Activated gamma-delta T cell treated with anti-CD3 and anti-CD28 coated beads, Interleukin-2, amount 50 U/mL, for 16 hours (primary cell): ENCODE measurements at places on chromosomes 1 and 21.

GRCh38 chr1:22217811-22218460, 75.0 kb upstream of the WNT4 start:
- no peak for DNase-seq

DNA sequence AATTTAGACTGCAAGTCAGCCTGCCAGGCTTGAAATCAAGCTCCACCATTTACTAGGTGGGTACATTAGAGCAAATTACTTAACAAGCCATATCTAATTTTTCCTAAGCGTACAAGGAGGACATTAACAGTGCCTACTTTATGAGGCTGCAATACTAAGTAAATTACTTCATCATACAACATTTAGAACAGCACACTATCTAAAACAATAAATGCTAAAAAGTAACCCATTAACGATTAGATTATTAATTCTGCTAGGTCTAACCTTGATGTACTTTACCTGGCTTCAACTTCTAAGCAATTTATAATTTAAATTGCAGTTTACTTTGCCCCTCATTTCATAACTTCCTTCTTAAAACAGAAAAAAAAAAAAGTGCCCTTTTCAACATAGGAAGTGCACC, 1155.6 kb upstream of the NCAM2 start:
- no peak for DNase-seq

GRCh38 chr1:3030663-3031381, 9.6 kb downstream of the ACTRT2 start:
- DNase-seq, result no peak

- DNase-seq, result no peak
Observed at GRCh38 chr21:32423320-32424190, 11.0 kb downstream of the EVA1C start.

- no peak for DNase-seq
Observed at GRCh38 chr1:90989990-90990389, 31.8 kb downstream of the ZNF644 start.

GRCh38 chr1:218959784-218960183, 213.9 kb upstream of the LYPLAL1 start:
- no peak for DNase-seq

- DNase-seq, result no peak
Observed at GRCh38 chr1:172054172-172054571, 212.9 kb downstream of the DNM3 start.

- DNase-seq, result no peak
Observed at GRCh38 chr1:119742202-119742601, 26.5 kb downstream of the HMGCS2 start.

- DNase-seq, result no peak
Observed at GRCh38 chr1:234409328-234409727, 36.1 kb downstream of the COA6 start.

GRCh38 chr1:154837034-154837671, 32.9 kb downstream of the KCNN3 start:
- no peak for DNase-seq

- no peak for DNase-seq
Observed at GRCh38 chr1:18480315-18481189, at the start of gene KLHDC7A. TSS of gene KLHDC7A (plus strand) at chr1:18480930. CDS start at chr1:18480982, 52 bp downstream.

DNA sequence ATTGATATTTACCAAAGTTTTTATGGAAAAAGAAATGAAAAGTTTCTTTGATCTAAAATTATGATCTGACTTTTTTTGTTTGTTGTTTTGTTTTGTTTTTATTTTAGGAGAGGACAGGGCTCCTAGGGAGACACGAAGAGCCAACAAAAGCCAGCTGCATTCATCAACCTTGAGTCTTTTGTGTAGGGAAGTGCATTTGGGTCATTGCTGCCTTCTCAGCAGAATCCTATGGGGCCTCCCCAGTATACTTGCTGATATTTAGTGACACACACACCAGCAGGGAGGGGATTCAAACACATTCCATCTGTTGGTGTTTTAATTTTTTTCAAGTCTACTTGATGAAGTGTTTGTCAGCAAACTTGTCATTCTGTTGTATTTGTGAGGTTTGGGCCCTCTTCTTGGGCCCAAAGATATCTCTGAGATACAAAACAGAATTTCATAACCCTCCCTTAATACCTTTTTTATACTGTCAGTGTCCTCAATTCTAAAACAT, 203.5 kb downstream of the NTNG1 start:
- DNase-seq, result no peak

- DNase-seq, result no peak
Observed at GRCh38 chr1:190154744-190155143, 322.9 kb downstream of the BRINP3 start.

DNA sequence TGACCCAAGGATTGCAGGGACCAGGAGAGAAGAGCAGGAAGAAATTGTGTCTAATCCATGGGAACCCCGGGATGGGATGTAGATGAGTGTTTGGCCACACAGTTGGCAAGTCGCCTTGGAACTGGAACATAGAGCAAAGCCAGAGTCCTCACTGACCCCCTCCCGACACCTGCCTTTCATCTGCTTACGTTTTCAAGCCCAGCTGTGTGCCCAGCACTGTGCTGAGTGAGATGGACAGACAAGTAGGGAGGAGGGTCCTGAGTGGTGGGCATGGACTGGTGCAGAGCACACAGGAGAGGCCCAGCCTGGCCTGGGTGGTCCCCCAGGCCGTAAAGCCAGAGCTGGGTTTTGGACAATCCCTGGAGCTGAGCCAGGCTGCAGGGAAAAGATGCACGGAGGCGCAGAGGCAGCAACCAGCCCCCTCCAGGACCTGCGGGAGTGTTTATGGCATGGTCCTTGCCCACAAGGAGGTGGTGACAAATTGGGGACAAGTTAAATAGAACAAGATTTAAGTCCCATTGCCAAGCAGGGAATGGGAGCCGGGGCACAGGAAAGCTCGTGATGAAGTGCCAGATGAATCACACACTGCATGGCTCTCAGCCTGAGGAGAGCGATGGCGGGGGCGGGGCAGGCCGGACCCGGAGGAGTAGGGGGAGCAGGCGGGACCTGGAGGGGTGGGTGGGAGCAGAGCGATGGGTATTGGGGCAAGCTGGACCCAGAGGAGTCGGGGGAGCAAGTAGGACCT, 157.8 kb upstream of the VAMP3 start:
- DNase-seq, result no peak

GRCh38 chr1:7783178-7783711, 846 bp upstream of the PER3 start:
- DNase-seq, result peak; percentile 10

- no peak for DNase-seq
Observed at GRCh38 chr1:18934205-18935000, 22.1 kb downstream of the IFFO2 start.

DNA sequence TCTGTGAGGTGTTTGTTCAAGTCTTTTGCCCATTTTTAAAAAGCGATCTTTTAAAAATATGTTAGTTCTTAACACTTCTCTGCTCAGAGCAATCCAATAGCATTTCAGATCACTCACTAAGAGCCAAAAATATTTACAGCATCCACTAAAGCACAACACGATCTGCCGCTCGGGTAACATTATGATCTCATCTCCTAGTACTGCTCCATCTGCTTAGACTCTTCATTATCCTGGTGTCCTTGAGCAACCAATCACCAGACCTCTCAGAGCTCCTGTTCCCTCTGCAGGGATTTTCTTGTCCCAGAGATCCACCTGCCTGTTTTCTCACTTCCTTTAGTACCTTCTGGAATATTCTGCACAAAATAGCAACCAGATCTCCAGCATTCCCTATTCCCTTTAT, 235.3 kb upstream of the ESRRG start:
- DNase-seq, result no peak

- no peak for DNase-seq
Observed at GRCh38 chr1:225914947-225915346, 9.1 kb downstream of the PYCR2 start.

GRCh38 chr21:46041183-46041582, 56.7 kb upstream of the COL6A2 start:
- no peak for DNase-seq

- no peak for DNase-seq
Observed at GRCh38 chr1:245179706-245180105, 24.9 kb downstream of the KIF26B start.

DNA sequence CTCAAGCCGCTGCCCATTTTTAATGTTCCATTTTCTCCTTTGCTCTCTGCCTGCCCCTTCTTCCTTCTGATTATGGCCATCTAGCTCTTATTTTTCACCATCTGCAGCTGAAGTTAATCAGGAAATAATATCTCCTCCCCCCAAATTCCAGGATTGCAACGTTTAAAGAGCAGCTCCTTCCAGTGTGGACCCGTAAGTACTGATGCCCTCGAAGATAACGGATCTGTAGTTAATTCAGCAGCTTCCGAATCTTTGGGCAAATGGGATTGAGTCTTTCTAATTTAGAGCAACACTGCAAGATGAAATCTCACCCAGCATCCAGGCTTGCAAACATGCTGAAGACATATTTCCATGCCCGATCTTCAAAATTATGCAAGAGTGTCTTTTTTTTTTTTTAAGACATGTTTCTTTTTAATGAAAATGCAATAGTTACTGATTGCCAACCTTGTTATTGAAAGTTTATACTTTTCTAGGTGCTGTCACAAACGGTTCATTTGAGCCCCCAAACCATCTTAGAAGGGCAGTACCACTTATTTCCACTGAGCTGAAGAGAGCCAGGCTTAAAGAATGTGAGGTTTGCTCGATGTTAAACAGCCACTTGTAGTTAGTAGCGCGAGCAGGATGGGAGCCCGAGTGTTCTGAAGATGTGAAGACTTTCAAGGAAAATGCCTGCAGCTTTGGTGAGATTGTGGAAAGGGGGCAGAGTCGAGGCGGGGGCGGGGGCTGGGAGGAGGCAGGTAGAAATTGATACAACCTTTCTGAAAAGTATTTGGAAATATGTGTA, 10.9 kb upstream of the RCAN3 start:
- no peak for DNase-seq

DNA sequence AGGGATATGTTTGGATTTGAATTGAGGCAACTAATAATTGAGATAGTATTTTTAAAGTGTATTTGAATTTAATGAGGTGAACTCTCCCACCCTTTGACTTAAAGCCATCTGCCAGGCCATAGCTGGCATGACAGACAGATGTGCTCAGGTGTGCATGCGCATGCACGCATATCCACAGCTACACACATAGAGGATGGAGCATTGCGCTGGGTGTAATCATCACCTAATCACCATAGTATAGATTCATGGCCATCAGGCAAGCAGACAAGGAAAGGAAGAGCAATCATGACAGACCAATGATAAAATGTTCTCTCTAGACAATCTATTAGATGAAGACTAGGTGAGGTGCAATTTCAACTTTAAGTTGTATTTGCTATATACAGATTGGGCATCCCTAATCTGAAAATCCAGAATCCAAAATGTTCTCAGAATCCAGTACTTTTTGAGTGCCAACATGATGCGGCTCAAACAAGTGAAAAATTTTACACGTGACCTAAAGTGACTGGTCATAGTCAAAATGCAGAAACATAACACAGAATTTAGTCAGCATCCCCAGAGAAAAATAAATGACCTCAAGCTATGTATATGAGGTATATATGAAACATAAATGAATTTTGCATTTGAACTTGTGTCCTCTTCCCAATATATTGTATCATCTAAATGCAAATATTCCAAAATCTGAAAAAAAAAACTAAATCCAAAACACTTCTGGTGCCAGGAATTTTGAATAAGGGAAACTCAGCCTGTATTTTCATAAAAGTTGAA, 70.1 kb downstream of the PTPRC start:
- no peak for DNase-seq

DNA sequence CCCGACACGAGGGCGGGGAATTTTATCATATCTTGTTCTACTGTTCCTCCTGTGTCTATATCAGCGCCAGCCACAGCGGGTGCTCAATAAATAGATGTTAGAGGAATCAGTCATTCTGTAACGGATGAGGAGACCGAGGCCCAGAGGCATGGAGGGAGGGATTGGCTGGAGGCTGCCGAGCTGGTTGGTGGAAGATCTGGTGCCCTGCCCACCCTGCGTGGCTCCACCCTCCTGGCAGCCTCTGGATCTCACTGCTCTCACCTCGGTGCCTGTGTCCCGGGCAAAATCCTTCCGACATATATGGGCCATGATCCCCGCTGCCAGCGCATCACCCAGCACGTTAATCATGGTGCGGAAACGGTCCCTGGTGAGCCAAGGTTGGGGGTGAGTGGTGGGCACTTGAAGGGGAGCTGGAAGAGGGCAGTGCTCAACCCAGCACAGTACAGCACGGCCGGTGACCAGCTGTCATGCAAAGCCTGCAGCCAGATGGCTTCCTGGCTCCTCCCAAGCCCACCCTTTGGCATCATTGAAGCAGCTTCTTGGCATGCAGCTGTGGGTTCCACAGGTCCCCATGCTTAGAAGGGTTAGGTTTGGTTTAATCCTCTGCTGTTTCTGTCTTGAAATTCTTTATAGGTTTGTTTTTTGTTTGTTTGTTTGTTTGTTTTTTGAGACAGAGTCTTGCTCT, 26.7 kb downstream of the PODN start:
- no peak for DNase-seq

- DNase-seq, result no peak
Observed at GRCh38 chr1:243723458-243724043, 126.5 kb downstream of the AKT3 start.

DNA sequence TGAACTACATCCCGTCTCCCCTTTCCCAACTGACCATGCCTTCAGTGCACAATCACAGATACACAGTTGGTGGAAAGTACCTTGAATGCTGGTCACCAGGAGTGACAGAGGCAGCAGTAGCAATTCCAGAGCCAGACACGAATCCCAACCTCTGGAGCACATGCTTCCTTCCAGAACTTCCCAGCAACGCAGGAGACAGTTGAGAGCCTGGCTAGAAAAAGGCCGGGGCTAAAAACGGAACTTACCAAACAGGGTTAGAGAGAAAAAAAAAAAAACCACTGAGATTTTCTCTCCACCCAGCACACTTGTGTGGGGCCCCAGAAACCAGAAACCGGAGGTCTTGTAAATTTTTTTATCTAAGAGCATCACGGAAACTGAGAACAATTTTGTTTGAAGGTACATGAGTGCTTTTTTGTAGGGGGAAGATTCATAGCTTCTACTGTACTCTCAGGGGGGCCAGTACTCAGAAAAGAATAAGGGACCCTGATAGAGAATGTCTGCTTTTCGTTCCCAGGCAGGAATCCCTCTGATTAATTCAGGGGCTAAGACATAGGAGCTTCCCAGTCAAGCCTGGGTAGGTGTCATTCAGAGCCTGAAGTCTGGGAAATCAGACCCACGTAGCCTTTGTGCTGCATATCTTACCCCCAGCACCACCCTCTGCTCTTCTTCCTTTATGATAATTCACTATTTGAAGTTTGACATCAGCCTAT, at the start of gene CD48:
Gene CD48 (minus strand): TSS at position 221 of the 710 bp plus-strand sequence. CDS start 59 bp downstream, at position 162.
- peak; percentile 41 for DNase-seq

- no peak for DNase-seq
Observed at GRCh38 chr1:22123071-22123390, 19.9 kb downstream of the WNT4 start.

DNA sequence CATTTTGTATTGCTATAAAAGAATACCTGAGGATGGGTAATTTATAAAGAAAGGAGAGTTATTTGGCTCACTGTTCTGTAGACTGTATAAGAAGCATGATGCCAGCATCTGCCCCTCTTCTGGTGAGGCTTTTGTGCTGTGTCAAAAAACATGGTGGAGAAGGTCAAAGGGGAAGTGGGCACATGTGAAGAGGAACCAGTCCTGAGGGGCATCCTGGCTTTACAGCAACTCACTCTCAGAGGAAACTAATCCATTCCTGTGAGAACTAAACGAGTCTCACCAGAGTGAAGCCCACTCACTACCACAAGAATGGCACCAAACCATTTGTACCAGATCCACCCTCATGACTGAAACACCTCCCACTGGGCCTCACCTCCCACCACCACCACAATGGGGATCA, 18.8 kb upstream of the SELP start:
- no peak for DNase-seq

GRCh38 chr1:234727018-234727940, 117.3 kb upstream of the IRF2BP2 start:
- no peak for DNase-seq

GRCh38 chr1:151581451-151581850, 30.4 kb upstream of the SNX27 start:
- no peak for DNase-seq

GRCh38 chr1:185040408-185040735, 5.0 kb upstream of the RNF2 start:
- DNase-seq, result no peak
